ENCODE measurements at places on chromosomes 13 and 19. TPM values are rescaled to one million over a fixed set of nuclear protein-coding genes. Genes with fewer than 3 reads are reported as not detected.

The SH2D3A gene
- 17.1 TPM for total RNA-seq

The TMPRSS9 gene
- total RNA-seq: not detected

The PEG3 gene
- total RNA-seq: not detected

The NLRP12 gene
- total RNA-seq: not detected

The SLITRK1 gene
- not detected for total RNA-seq
